ENCODE measurements at places on chromosomes 3 and 15.
A peak's percentile ranks its signal among the peaks of the same experiment; 100 is the strongest.

GRCh38 chr3:179811321-179812095 is 158.7 kb downstream of the USP13 start:
- DNase-seq, result peak; percentile 76

GRCh38 chr3:146279013-146279412 is 28.1 kb upstream of the PLSCR4 start:
- DNase-seq, result no peak

DNA sequence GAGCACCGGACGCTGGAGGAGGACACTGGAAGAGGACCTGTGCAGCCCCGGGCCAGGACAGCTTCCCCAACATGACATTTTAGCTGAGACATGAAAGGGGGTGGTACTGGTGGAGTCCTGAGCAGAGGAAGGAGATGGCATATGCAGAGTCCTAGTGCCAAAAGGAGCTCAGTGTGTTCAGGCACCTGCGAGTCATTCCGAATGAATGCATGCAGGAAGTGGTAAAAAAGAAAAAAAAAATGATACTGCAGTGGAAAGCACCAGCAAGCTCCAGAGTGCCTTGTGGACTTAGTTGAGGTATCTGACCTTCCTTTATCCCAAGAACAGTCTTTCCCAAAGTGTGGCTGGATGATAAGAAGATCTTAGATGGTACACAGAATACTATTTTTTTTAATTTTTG is 6.6 kb upstream of the ZNF148 start:
- DNase-seq, result no peak

DNA sequence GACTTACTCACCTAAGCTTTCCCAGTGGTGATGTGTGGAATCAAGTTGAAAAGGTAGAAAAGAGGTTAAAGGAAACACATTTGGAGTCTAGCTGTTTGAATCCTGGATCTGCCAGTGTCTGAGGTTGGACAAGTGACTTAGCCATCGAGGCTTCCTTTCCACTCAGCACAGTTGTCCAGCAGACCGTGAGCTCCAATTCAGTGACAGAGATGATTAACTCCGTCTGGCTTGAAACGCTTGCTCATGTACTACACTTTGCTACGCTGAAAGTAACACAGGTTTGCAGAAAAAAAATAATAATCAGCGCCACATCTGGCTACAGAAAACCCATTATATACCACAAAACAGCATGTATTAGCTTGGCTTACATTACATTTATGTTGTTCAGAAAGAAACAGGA is 364.9 kb upstream of the MCTP2 start:
- DNase-seq, result no peak

GRCh38 chr3:42032693-42033349 is 58.3 kb upstream of the TRAK1 start:
- peak; percentile 8 for DNase-seq

- DNase-seq, result no peak
These were observed 15.5 kb upstream of the PRSS50 start for GRCh38 chr3:46733026-46733800.

GRCh38 chr3:38487323-38487722 is 8.8 kb upstream of the EXOG start:
- DNase-seq, result no peak

GRCh38 chr3:151987893-151988292 is 114.5 kb downstream of the SUCNR1 start:
- no peak for DNase-seq

Measured in NCI-H526 (cell line).